Mesenteric fat pad (tissue), 1 donor: ENCODE measurements at places on chromosomes 6 and 20. TPM values are rescaled to one million over a fixed set of nuclear protein-coding genes. Genes with fewer than 3 reads are reported as not detected.

DNA sequence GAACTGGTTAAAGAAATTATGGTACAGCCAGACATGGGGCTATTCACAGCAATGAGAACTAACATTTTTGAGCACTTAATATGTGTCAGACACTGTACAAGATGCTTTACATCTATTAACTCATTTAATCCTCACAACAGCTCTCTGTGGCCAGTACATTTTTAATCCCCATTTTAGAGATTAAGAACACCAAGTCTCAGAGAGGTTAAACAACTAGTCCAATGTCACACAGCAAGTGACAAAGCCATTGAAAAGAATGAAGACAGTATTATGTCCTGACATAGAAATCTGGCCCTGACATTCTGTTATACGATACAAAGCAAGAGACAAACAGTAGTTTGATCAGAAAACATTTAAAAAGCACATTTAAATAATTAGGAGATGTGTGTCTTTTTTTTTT, 3.8 kb upstream of the CSNK2A1 start:
- DNase-seq: no peak

- no peak for DNase-seq
Observed at GRCh38 chr6:150354754-150355571, 13.8 kb upstream of the IYD start.

- no peak for DNase-seq
Observed at GRCh38 chr20:7490288-7490687, 450.0 kb downstream of the HAO1 start.

DNA sequence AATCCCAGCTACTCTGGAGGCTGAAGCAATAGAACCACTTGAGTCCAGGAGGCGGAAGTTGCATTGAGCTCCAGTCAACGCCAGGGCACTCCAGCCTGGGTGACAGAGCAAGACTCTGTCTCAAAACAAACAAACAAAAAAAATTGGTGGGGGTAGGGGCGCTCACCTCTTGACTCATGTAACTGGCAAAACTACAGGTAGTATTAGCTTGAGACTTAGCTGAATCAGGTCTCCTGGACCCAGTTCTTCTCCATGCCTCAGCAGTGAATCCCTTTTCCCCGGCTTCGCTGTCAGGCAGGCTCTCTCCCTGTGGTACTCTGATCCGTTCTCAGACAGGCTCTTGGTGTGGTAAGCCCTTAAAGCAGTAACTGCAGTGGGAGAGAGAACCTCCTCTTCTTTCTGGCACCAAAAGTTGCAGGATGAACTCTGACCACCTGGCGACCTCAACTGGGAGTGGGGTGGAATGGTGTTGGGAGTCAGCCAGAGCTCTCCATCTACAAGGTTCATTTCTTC, 12.9 kb downstream of the SLC9A8 start:
- no peak for DNase-seq

GRCh38 chr20:60272790-60273189, 314.6 kb downstream of the CDH26 start:
- no peak for DNase-seq

DNA sequence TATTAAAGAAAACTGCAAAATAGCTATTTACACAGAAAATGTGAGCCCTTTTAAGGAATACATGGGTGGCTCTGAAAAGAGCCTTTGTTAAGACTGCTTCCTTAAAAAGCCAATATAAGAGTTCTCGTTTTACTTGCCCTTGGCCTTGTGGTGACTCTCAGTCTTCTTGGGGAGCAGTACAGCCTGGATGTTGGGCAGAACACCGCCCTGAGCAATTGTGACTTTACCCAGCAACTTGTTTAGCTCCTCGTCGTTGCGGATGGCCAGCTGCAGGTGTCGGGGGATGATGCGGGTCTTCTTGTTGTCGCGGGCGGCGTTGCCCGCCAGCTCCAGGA, 111.5 kb downstream of the HFE start:
- DNase-seq: no peak

DNA sequence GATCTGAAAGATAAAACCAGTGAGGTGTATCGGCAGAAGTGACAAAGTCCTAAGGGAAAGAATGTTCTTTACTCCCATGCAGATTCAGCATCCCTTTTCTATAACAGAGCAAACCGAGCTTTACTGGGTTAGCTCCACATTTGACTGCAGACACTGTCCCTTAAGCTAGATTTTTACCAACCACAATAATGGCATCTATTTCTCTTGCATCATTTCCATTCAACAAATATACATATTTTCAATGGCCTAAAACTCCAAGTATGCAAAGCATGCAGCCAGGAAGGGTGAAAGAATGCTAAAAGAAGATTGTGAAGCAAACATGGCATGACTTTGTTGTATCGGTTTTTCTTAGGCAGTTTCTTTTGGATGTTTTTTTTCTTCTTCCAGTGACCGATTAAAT, 255.4 kb downstream of the OGFRL1 start:
- no peak for DNase-seq

Gene SPATS1
- total RNA-seq: not detected

Gene DHX35
- 8.4 TPM for total RNA-seq

DNA sequence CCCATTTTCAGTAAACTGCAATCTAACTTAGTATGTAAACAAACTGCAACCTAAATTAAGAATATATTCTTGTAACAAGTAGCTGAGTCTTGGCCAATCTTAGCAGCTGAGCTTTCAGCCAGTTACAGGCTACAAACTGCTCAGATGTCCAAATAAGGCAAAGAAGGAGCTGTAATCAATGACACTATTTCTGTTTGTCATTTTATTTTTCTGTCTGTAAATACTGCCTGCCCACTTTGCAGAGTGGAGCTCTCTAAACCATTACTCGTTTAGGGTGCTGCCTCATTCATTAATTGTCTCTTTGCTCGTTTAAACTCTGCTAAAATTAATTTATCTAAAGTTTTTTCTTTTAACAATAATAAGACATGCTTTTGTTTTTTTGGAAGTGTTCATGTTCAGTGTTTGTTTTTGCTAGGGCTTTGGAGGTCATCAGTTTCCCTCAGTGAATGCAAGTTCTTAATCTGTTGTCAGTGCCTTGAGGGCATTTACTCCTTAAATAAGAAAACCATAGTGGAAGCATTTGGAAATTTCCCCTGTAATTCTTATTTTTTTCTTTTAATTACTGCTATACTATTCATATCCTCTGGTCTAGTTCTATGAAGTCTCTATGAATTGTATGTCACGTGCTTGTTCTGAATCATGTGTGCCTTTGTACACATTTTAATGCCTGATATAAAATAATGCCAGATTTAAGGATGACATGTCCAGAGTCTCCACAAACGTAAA, 3.6 kb upstream of the PRL start:
- no peak for DNase-seq

Gene TRDN
- 0.77 TPM for total RNA-seq

- no peak for DNase-seq
Observed at GRCh38 chr6:90144928-90145555, 151.6 kb downstream of the BACH2 start.

GRCh38 chr6:110880651-110881050, 6.1 kb downstream of the AMD1 start:
- no peak for DNase-seq
